ENCODE measurements at places on chromosomes 5 and 9.

DNA sequence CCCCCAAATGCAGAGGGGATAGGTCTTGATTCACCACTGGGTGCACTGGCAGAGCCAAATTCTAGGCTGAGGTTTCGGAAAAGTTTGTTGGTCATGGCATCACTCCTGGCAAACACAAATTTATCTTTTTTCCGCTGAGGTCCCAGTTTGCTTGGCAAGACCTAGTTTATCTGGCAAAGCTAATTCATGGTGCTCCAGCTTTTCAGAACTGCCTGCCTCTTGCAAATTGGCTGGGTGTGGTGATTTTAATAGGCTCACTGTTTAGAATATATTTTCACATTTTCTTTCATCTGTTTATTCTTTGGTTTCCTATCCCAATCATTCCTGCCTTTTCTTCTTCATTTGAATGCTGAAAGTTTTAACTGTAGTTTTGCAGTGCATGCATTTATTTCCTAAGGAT, 50.5 kb upstream of the MAMDC2 start:
- no peak for DNase-seq

GRCh38 chr9:29322240-29322639, 1749.0 kb upstream of the C9orf72 start:
- DNase-seq, result no peak

DNA sequence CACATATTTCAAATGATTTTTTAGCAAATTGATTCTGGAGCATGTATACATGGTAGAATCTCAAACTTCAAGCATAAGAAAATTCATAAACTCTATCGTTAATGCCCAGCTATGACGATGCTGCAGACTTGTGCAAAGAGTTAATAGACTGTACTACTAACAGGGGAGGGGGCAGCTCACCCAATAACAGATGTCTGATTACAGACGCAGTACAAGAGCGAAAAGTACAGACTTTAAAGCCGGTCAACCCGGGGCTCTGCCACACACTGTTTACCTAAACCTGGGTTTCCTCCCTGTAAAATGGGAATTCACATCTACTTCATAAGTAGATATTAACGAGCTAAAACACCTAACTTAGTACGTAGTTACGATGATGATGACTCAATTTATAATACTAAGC, 651 bp downstream of the TRIM23 start:
- no peak for DNase-seq

- no peak for DNase-seq
Observed at GRCh38 chr9:92508018-92508820, 25.9 kb upstream of the ASPN start.

DNA sequence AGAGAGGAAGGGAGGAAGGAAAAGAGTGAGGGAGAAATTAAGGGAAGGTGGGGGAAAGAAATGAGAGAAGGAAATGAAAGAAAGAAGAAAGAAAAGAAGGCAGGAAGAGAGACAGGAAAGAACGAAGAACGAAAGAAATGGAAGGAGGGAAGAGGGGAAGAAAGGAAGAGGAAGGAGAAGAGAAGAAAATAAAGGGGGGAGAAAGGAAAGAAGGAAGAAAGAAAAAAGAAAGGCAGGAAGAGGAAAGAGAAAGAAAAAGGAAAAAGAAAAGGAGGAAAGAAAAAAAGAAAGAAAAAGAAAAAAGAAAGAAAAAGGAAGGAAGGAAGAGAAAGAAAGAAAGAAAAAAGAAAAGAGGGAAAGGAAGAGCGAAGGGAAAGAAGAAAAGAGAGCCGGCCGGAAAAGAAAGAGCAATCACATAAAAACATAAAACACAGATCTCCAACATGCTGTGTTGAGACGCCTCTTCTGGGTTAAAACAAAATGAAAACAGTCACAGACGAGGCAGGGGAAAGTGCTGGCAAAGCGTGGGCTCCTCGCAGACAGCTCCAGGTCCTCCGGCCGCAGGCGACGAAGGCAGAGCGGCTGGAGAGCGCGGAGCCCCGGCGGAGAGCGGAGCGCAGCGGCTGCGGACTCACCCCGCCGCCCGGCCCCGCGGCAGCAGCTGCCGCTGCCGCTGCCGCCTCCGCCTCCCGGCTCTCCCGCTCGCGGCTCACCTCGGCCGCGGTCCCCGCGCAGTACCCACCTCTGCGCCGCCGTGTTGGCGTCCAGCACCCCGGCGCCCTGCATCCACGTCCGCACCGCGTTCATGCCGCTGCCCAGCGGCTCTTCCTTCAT, 896 bp downstream of the EBF1 start:
- no peak for DNase-seq

GRCh38 chr5:33806738-33807442, 84.9 kb downstream of the ADAMTS12 start:
- no peak for DNase-seq

GRCh38 chr5:14305045-14305444, 161.9 kb downstream of the TRIO start:
- DNase-seq, result no peak

- no peak for DNase-seq
Observed at GRCh38 chr5:153030755-153031725, 459.4 kb upstream of the GRIA1 start.

GRCh38 chr5:17190242-17190778, 27.1 kb upstream of the BASP1 start:
- DNase-seq, result no peak

- no peak for DNase-seq
Observed at GRCh38 chr9:14846871-14847311, 63.3 kb downstream of the FREM1 start.

DNA sequence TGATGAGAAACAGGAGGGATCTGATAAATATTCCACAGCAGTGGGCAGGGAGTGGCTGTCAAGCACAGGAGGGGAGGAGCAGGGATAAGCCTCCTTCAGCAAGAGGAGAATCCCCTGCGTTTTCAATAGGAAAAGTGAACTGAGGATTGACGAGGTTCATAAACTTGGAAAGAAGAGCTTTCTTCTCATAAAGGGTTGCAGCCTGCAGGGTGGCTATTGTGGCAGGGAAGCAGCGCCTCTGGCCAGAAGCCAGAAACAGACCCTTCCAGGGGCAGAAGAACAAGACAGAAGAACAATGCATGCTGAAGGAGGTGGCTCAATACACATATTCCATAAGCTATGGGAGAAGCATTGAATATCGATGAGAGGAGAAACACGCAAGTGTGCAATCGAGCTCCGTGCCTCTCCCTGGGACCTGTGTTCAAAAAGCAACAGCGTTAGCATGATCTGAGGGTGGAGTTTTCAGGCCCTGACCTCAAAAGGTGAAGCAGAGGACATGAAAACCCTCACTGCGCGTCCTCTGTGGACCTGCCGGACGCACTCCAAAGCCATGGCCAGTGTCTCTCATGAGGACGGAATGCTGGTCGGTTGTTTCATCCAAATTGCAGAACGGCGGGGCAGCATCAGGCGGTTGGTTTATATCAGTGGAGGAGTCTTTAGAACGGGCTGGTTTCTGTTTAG, 67.6 kb downstream of the ANKRD33B start:
- no peak for DNase-seq

GRCh38 chr5:135986401-135986800, 31.6 kb upstream of the LECT2 start:
- DNase-seq, result no peak

DNA sequence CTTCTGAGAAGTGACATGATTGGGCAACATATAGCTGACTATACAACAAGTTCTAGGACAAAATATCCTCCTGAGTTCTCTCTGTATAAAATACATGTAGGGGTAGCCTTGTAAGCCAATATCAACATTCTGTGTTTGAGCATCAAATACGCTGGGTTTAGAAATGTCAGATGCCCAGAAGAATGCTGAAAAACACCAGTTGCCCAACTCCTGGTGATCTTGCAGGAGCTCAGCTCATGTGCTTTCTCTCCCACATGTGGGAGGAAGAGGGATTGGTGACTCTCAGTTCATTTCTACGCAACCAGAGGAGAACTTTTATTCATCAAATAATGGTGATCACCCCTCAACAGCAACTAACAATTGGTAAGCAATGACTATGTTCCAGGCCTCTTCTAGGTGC, 810.9 kb upstream of the ACO1 start:
- DNase-seq, result no peak

- no peak for DNase-seq
Observed at GRCh38 chr5:7610531-7611177, 214.7 kb downstream of the ADCY2 start.

- no peak for DNase-seq
Observed at GRCh38 chr5:156481741-156482140, 154.8 kb downstream of the SGCD start.

GRCh38 chr9:34145165-34145564, 18.7 kb upstream of the DCAF12 start:
- DNase-seq, result no peak

DNA sequence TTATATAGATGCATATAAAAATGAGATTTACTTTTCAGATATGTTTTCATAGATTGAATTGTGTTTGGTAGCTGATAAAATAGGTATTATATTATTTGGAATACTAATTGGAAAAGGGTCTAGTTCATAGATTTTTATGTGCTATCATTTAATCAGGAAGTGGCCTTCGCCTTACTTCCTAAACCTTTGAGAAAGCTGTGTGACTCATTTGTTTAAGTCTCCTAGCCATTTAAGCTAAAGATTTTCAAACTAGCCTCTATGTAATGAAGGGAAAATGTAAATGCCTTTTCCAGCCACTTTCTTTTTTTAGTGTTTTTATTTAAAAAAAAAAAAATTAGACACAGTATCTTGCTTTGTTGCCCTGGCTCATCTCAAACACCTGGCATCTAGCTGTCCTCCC, 97.5 kb downstream of the DMXL1 start:
- no peak for DNase-seq

GRCh38 chr5:148443998-148444397, 60.2 kb downstream of the FBXO38 start:
- DNase-seq, result no peak

DNA sequence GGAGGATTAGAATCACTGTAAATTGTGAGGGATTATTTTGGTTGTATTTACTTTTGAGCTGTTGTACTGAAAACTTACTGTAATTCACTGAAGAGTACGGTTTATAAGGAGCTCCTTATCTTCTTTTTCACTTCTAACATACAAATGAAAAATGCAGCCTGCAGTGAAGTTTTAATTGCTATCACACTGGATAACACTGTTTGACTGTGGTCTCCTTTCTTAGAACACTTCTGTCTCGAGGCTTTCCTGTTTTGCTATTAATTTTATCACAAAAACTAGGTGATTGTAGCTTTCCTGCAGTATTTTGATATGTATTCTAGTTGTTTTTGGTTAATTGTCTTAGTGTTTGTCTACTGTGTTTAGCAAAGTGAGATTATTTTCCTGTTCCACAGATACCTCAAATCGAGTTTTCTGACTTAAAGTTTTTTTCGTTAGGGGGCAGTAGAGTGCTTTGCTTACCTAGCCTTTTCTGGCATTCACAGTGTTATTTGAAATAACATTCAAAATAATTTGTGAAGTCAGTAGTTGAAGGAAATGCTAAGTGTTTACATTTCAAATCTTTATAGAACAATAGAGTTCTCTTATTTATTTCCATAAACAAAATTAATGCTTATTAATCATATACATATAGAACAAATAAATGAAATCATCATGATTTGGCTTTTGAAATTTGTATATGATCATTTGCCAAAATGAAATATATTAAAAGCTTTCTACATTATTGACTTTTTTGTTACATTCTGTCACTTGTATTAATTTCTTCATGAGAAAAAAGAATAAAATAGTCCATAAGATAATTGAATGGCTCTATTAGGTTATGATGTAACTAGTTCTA, 52.9 kb downstream of the COMMD10 start:
- DNase-seq, result no peak

DNA sequence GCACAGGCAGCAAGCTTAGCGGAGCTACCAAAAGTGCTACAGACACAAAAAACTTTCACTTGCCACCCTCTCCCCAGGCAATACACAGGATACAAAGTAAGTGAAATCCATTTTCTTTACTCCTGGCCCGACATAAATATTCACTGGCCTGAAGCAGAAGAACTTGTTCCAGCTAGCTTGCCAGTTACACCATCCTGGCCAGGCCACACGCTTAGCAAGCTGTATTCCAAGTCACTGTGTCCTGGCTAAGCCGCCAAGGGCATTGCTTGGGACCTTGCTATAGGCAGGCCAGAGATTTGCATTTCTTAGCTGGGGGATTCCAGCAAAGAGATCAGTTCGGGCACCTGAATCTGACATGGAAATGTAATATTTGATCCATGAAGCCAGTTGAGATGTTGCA, 71.0 kb upstream of the SLC1A3 start:
- DNase-seq, result no peak

- no peak for DNase-seq
Observed at GRCh38 chr5:14063691-14064090, 79.5 kb upstream of the TRIO start.

GRCh38 chr5:4191703-4192102, 596.1 kb downstream of the IRX1 start:
- DNase-seq, result no peak

DNA sequence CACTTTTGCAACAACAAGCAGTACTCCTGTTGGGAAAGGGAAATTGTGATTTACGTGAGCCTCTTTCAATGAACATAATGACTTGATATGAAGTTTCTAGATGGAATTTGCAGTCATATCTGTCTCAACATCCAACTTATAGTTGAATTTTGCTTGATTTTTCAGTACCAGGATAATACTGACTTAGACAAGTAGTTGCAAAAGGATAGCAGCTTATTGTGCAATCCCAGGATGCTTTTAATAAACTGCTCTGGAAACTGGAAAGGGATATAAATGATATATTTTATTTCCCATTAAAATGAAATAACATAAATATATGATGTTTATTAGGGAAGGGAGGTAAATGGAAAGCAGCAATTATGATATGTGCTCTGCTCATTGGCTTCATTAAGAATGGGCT, 174.4 kb upstream of the RGMB start:
- DNase-seq, result no peak

DNA sequence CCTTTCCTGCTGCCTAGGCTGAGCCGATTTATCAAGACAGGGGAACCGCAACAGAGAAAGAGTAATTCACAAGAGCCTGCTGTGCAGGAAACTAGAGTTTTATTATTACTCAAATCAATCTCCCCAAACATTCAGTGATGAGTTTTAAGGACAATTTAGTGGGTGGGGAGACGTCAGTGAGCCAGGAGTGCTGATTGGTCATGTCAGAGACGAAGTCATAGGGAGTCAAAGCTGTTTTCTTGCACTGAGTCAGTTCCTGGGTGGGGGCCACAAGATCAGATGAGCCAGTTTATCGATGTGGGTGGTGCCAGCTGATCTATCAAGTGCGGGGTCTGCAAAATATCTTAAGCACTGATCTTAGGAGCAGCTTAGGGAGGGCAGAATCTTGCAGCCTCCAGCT, 19.0 kb downstream of the SNX24 start:
- DNase-seq, result no peak

GRCh38 chr5:172224996-172225395, 31.0 kb downstream of the EFCAB9 start:
- no peak for DNase-seq

Measured in omental fat pad (tissue), 4 donors.